Activated naive CD8-positive, alpha-beta T cell treated with anti-CD3 and anti-CD28 coated beads, Interleukin-2, amount 50 U/mL, for 16 hours (primary cell): ENCODE measurements at places on chromosomes 11 and 22.

DNA sequence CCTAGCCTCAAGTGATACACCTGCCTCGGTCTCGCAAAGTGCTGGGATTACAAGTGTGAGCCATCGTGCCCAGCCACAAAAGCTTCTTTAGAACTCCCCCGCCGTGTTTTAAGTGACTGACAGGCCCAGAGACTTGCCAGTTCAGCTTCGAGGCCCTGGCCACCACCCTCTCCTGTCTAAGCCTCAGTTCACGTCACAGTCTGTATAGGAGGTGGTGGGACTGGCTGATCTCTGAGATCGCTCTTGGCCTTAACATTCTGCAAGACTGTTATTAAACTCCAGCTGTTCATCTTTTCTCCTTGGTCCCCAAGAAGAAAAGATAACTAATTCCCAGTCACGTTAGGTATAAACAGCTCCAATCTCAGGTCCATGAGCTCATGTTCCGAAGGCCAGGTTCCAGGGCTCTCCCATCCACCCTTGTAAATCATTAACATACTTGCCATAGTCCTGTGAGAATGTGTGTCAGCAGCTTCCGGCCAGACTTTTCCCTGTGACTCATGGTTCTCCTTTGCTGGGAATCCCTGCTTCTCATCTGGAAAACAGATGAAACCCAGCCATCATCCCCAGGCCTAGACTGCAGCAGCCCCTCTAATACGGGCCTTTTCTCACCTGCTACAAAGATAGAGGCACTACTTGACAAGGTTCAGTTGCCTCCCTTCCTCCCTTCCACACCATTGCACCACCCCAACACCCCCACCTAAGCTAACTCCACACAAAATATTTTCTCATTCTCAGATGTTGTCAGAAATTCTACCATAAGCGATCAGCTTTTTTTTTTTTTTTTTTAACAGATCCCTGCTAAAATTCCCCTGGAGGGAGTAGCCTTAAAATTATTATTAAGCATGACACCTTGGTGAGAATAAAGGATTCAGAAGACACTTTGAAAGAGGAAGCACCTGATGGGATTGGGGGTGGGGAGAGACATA lies 5.6 kb upstream of the KIAA0930 start:
- DNase-seq, result no peak

DNA sequence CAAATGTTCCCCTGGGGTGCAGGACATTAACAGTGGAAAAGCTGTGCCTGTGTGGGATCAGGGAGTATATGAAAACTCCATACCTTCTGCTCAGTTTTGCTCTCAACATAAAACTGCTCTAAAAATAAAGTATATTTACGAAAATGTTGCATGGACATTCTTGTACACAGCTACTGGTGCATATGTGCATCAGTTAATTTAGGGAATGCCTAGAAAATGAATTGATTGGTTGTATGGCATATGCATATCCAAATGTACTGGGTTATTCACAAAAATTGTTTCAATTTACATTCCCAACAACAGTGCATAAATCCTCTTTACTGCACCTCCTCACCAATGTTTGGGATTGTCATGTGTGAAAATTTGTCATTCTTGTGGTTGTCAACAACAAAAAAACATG lies 251.1 kb upstream of the MPPED2 start:
- DNase-seq, result no peak

- DNase-seq, result peak; percentile 11
Measured at GRCh38 chr22:32796865-32797573, 4.5 kb upstream of the TIMP3 start.

DNA sequence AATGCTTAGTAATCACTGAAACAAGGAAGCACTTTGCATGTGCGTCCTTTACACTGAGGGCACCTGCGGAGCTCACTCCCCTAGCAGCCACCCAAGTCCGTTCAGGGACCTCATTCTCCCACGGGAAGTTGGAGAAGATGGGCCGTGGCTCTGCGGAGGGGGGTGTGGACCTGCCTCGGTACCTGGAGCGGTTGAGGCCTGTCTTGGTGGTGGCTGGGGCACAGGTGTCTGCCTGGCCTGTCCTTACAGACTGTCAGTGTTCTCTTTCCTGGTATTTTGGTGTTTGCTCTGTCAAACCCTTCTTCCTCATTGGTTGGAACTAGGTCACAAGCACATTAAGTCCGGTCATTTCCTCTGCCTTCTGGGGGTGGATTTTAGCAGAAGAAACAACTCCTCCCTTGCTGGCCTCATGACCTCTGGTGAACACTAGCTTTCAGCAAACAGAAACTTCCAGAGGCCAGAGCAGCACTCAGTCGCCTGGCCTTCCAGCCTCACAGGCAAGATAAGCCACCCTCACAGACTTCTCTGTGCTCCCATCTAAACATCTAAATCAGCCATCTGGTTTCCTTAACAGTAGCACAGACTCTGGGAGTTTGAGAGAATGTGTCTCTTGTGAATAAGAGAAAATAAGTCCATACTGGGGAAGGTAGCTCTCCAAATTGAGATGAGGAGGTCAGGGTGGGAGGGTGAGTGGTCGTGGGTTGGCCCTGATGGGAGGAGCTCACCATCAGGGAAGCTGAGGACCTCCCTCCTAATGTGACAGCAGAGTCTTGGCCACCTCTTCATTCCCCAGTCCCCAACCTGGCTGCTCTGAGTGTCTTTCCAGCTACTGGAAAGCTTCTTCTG lies 8.6 kb downstream of the SNAP29 start:
- no peak for DNase-seq

- DNase-seq, result no peak
Measured at GRCh38 chr11:7278314-7278917, 26.7 kb downstream of the SYT9 start.
